ENCODE measurements at places on chromosomes 13 and 19.

DNA sequence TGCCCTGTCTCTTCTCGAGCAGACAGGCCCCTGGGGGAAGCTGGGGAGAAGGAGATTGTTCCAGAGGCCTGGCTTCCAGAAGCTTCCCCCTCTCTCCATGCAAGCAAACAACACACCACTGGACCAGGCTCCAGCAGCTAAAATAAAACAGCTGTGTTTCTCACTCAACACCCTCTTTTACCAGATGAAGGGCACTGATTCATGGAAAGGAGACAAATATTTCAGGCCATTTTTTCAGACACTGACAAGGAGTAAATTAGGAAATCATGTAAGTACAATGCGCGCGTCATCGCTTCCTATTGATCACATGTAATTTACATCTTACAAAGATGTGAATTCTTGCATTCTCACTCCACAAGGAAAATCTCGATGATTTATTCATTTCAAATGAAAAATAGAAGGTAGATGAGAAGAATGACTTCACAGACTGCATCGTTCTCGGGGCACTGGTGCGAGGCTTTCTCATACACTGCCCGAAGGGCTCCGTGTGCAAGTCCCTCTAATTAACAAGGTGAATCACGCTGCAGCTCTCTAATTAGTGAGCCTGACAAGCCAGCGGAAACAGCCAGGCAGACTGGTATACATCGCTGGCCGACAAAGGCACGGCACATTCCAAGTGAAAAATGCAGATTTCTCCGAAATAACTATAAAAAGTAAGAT is 153.6 kb downstream of the KCTD15 start:
- DNase-seq, result no peak

DNA sequence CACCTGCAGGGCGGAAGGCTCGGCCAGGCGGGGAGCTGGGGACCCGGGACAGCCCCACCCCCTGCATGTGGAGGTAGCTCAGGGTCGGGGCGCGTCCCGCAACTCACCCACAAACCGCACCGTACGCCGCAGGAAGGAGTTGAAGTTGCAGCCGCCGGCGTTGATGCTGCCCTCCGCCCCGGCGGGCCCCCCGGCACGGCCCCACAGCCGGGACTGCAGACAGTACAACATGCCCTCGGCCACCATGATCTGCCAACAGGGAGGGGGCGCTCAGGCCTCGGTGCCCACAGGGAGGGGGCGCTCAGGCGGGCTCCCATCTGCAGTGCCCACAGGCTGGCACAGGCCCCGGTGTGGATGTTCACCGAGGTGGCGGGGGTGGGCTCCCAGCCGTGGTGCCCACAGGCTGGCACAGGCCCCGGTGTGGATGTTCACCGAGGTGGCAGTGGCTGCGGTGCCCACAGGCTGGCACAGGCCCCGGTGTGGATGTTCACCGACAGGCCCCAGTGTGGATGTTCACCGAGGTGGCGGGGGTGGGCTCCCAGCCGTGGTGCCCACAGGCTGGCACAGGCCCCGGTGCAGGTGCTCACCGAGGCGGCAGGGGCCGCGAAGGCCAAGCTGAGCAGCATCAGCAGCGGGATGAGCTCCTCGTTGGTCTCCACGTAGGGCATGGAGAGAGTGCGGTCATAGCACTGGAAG is 6.5 kb downstream of the PLPPR3 start:
- DNase-seq, result peak; percentile 35

DNA sequence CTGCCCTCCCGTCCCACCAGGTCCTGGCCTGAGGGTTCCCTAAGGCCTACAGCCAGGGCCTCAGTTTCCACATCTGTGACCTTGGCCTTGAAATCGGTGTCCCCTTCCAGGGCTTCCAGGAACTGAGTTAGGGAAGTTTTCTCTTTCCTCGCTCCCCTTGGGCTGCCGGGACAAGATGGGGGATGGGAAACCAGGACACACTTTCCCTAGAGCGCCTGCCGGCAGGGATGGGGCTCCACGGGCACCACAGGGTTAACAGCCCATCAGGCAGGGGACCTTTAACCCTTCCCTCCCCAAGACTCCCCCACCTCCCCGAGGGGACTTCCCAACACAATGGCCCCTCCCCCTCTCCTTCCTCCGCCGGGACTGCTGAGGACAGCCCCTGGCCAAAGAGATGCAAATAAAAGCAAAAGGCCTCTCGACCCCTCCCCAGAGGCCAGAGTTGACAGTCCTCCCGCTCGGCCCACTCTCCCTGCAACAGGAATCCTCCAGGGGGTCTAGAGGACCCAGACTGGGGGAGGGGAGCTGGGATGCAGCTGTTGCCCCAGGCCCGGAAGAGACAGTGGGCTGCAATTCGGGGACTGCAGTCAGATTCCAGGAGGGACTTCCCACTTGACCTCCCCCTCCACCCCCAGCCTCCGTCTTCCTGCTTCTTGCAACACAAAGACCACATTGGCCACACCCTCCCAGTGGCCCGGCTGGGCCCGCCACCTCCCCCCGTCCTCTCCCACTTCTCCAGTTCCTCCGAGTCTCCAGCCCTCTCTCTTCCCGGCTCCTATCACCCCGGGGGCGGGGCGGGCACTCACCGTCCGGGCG is 3.4 kb downstream of the BBC3 start:
- DNase-seq, result no peak

DNA sequence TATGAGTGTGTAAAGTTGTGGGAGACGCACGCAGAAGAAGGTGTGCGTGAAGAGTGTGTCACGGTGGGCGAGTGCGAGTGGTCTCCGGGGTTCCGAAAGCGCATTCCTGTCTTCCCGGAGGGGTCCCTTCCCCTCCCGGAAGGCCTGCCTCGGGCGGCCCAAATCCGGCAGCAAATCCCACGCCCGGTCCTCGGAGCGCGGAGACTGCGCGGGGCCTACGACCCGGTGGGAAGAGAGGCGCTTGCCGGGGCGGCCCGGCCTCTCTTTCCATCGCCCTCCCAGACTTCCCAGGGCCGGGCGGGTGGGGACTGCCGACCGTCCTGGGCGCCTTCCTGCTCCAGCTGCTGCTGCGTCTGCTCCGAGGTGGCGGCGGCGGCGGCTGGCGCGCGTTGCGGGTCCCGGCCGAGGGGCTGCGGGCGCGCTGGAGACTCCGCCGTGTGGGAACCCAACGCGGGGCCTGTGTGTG is 2.1 kb downstream of the ZIC5 start:
- no peak for DNase-seq

GRCh38 chr19:17725422-17726078 is 6.3 kb downstream of the MAP1S start:
- DNase-seq, result no peak

DNA sequence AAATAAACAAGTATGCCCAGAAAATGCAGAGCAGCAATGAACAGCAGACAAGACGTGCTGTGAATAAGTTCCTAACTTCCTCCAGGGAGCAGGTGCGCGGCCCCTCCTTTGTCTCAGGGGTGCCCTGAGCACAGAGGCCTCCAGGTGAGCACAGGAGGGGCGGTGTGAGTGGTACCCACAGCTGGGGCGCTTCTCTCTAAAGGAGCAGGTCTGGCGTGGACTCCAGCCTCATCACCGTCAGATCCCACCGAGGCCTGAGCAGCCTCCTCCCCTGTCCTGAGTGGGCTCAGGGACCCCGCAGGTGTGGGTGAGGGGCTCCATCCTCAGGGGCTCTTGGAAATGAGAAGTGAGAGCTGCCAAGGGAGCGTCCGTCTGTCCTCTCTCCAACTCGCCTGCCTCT is 3.2 kb downstream of the LILRA5 start:
- DNase-seq, result no peak

Measured in GM12891 (cell line).